Activated CD4-positive, alpha-beta T cell treated with anti-CD3 and anti-CD28 coated beads, Interleukin-2, amount 50 U/mL, for 1 hour (primary cell): ENCODE measurements at places on chromosomes 5 and 9.

- DNase-seq: no peak
These were observed 72.3 kb upstream of the ANXA1 start for GRCh38 chr9:73079326-73079725.

DNA sequence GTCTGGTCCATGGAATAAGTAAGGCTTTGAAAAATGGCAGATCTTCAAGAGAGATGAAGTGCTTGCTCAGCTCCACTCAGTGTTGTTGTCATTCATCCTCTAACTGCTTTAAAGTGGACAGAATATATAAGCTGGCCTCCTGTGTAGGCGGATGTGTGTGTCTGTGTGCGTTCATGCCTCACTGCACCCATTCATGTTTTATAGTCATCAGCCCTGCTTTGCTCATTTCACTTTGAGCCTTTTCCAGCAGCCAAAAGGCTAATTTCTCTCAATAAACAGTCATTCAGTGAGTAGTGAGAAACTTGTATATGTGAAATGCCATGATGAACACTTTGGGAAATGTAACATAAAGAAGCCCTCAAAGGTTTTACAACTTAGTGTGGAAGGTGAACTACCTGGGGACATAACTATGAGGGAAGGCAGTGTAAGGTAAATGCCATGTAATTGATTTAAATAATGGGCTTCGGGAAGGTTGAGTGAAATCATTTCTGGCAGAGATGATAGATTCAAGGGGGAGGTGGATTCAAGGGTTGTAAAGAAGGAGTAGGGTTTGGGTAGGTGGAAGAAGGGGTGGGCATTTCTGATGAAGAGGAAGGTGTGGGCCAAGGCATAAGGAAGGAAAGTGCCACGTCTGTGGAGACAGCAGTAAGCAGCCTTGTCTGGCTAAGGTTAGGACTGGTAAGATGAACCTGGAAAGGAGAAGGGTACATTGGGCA, 15.7 kb downstream of the TTC23L start:
- DNase-seq: no peak

DNA sequence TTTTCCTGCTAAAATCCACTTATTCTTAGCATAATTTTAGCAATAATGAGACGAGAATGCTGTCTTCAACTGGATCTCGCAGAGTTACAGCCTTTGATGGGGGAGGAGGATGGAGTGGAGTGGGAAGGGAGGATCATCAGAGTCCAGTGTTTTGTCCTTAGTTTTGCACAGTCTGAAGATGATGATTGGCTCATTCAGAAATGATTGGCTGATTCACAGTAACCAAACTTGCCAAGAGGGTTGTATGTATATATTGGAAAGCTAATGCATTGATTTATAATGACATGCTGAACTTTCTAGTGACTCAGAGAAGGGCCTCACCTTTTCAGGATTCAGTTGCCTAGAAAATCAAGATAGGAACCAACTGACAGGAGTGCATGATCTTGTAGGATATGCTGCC, 448.0 kb downstream of the CCDC171 start:
- no peak for DNase-seq

DNA sequence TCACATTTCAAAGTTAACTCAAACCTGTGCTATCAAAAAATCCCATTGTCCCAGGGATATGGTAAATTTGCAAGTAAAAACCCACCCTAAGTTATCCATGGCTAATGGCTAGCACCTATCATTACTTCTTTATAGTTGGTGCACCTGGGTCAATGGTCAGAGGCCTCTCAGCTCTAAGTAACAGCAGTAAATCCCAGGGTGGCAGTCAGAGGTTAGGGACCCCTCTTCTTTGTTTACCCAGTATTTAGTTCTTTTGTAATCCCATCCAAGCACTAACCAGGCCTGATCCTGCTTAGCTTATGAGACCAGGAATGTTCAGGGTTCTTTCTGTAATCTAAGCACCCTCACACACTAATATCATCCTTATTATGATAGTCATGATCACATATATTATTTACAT, 52.1 kb upstream of the WWC1 start:
- no peak for DNase-seq
